Tibial nerve (tissue), 4 donors: ENCODE measurements at places on chromosomes 2 and 18. TPM values are rescaled to one million over a fixed set of nuclear protein-coding genes. Genes with fewer than 3 reads are reported as not detected.

GRCh38 chr2:173299764-173300163 is 54.9 kb upstream of the CDCA7 start:
- no peaks in the 10 kb centered on the region for H3K27me3 ChIP-seq
- H3K4me3 ChIP-seq: no peak overlapping the region
- H3K4me1 ChIP-seq: no peaks in the 10 kb centered on the region
- no peaks in the 10 kb centered on the region for H3K36me3 ChIP-seq
- H3K27ac ChIP-seq: no peak overlapping the region

DNA sequence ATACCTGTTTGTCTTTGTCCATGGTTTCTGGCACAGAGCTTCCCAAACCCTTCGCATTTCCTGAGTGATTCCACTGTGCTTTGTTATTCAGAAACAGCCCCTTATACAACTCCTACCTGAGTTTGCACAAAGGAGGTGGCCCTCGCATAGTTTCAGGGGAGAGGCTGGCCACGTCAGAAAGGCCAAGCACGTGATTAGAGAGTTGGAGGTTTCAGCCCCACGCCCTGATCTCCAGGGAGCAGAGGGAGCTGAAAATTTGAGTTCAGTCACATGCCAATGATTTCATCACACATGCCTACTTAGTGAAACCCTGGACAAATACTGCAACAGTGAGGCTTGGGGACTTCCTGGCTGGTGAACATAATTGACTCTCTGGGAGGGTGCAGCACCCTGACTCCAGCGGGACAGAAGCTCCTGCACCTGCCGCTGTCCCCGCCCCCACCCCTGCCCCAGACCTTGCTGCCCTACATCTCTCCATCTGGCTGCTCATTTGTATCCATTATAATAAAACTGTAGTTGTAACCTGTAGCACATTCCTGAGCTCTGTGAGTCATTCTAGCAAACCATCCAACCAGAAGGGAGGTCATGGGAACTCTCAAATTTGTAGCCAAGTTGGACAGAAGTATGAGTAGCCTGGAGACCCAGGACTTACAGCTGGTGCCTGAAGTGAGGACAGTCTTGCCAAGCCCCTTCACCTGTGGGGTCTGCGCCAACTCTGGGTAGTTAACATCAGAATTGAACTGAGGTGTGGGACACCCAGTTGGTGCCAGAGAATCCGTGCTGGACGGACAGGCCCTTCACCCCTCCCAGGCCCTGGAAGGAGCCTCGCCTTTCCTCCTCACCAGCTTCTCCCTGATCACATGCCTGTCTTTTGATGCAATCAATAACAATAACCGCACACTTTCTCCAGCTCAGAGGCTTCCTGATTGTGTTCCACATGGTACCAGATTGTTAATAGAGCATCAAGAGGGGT is 224.3 kb downstream of the ANAPC1 start:
- H3K4me3 ChIP-seq: no peak overlapping the region
- no peaks in the 10 kb centered on the region for H3K36me3 ChIP-seq

DNA sequence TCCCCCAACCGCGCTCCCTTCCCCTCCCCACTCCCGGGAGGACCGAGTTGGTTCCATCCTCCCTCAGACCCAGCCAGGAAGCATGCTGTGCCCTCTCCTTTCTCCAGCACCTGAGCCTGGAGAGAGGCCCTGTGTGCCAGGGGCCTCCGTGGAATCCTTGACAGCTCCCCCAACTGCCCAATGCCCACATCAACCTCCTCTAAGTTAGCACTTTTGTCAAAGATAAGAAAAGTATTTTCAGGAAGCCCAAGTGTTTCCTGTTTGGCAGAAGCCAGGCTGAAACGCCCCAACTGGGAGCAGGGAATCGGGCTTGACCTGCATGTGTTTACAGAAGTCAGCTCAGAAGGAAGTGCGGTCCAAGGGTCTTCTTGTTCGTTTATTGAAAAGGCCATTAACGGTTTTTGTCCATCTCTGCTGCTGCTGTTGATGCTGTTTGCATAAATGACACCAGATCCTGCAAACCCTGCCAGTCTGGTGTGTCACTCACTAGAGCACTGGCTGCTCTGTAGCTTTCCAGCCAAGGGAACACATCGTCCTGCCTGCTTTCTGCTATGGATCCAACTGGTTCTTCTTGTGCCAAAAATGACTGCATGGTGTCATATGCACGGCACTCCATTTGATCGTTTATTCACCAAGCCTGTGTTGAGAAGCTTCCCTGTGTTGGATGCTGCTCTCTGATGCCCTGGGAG is 35.4 kb upstream of the COL6A3 start:
- H3K27me3 ChIP-seq: no peaks in the 10 kb centered on the region
- H3K4me1 ChIP-seq: no peaks in the 10 kb centered on the region
- no peaks in the 10 kb centered on the region for H3K36me3 ChIP-seq
- H3K4me3 ChIP-seq: no peak overlapping the region
- H3K27ac ChIP-seq: peak overlapping the region; percentile 88
- DNase-seq: peak; percentile 80

GRCh38 chr2:114543236-114543766 is 100.9 kb downstream of the DPP10 start:
- no peaks in the 10 kb centered on the region for H3K27me3 ChIP-seq
- peak; percentile 14 for DNase-seq
- H3K36me3 ChIP-seq: no peaks in the 10 kb centered on the region
- peak overlapping the region; percentile 39 for H3K27ac ChIP-seq

DNA sequence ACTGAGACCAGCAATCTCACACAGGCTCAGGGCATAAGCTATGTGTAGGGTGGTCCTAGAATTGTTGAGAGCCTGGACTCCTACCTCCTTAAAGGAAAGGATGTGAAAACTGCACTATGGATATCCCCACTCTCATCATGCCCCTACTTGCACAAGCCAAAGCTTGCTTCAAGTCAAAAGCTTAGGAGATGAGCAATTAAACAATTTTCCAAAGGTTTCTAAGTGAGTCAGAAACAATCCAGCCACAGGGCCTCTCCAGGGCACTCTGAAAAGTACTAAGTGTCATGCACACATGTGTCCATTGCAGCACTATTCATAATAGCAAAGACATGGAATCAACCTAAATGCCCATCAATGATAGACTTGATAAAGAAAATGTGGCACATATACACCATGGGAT is 215.4 kb downstream of the AFF3 start:
- H3K27me3 ChIP-seq: no peaks in the 10 kb centered on the region
- no peaks in the 10 kb centered on the region for H3K4me1 ChIP-seq
- no peak overlapping the region for H3K27ac ChIP-seq
- H3K4me3 ChIP-seq: no peak overlapping the region

- no peaks in the 10 kb centered on the region for H3K27me3 ChIP-seq
- no peaks in the 10 kb centered on the region for H3K36me3 ChIP-seq
- H3K4me3 ChIP-seq: no peak overlapping the region
- no peak for DNase-seq
- H3K4me1 ChIP-seq: no peaks in the 10 kb centered on the region
Measured at GRCh38 chr18:58135183-58135641, 91.2 kb downstream of the NEDD4L start.

The SCYGR4 gene
- not detected for total RNA-seq

The FOXD4L1 gene
- total RNA-seq: not detected

The IL36B gene
- not detected for total RNA-seq

The LDLRAD4 gene
- 14.0 TPM for total RNA-seq
